ENCODE measurements at places on chromosomes 11 and 22. TPM values are rescaled to one million over a fixed set of nuclear protein-coding genes. Genes with fewer than 3 reads are reported as not detected.

- no peak for DNase-seq
Measured at GRCh38 chr22:18145676-18146388, 4.1 kb upstream of the USP18 start.

DNA sequence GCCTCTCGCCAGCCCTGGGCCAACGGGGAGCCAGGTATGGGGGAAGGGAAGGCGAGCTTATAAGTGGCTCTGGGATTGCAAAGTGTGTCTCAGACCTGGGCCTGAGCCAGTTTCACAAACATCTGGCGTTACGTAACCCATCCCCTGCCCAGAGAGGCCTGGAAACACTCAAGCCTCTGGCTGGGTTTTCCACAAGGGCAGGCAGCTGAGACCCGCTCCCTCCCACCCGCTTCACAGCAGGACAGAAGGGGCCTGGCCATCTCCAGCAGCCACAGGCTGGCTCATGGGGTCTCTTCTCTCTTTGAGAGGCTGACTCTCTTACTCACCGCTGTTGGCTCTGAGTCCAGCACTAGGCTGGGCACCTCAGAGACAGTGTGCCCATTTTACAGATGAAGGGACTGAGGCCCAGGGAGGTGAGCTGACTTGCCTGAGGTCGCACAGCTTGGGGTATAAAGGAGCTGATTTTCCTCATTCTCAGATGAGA lies 44.5 kb downstream of the TRIOBP start:
- peak; percentile 85 for DNase-seq

- DNase-seq, result peak; percentile 92
Measured at GRCh38 chr22:38927033-38927781, 30.2 kb upstream of the APOBEC3A start.

DNA sequence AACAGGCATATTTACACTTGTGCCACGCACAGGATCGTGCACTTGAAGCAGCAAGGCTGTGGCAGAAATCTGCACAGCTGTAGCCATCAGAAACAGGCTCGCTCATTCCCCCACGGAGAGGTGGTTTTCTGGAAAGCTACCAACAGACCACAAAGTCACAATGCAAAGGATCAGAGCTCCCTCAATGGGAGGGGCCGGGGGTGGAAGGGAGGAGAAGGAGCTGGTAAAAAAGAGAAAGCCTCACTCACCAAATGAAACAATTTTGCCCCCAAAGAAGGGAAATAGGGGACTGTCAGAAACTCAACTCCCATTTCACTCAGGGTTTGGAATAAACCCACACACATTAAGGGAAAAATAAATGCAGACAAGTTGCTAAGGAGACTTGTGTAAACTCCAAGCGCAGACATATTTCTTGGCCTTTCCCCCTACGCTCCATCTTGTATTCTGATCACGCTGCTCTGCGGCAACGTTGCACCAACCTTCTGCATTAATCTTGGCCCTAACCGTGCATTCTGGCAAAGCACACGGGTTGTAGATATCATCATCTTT lies 43.2 kb upstream of the BLID start:
- DNase-seq, result no peak

DNA sequence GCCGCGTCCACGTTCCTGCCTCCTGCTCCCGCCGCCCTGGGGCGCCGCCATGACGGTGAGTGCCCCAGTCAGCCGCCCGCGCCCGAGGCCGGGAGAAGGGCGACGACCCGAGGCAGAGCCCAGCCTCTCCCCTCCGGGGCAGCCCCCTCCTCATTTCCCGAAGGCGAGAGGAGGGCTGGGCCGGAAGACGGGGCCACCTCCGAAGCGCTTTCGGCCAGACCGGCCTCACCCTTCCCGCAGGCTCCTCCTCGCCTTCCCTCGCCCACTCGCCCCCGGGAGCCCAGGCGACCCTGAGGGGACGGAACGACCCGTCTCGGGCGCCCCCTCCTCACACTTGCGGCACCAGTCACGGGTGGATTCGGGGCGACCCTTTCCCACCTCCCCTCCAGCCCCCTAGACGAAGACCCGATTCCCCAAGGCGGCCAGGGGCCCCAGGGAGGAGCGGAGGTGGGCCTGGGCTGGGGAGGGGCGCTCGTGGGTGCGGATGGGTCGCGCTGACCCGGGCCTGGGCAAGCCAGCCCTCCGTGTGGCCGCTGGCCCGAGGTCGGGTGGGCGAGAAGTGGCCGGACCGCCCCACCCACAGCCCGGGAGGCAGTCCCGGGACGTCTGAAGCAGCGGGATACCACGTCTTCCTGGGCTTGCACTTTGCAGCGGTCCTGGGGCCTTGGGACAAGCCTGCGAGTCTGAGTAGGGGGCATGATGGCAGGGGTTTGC lies 49.7 kb downstream of the TRIOBP start:
- no peak for DNase-seq

- DNase-seq, result no peak
Measured at GRCh38 chr11:40287916-40288803, 1171.3 kb downstream of the LRRC4C start.

- DNase-seq, result no peak
Measured at GRCh38 chr11:118343981-118344515, at the start of gene CD3G. Gene CD3G, plus strand, starts transcription at chr11:118344344. Its CDS starts 80 bp downstream, at chr11:118344424.

GRCh38 chr22:43897751-43898261 lies 6.0 kb upstream of the PNPLA5 start:
- no peak for DNase-seq

GRCh38 chr11:126417091-126417862 lies 61.8 kb downstream of the ST3GAL4 start:
- no peak for DNase-seq

- no peak for DNase-seq
Measured at GRCh38 chr11:46332568-46333393, 14.5 kb upstream of the DGKZ start.

DNA sequence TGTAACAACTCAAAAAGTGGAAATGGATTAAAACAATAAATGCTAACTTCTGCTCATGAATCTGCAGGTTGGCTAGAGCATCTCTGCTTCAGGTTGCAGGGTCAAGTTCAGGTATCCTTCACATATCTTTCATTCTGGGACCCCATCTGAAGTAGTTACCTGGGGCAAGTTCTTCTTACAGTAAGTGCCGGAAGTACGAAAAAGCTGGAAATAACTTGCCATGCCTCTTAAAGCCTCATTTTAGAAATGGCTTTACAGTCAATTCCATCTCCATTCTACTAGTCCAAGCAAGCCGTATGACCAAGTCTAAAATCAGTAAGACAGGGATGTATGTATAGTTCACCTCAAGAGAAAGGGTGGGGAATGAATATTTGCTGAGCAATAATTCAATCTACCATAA lies 93.7 kb downstream of the FCHSD2 start:
- DNase-seq, result no peak

- no peak for DNase-seq
Measured at GRCh38 chr11:130379276-130379675, 49.1 kb downstream of the ADAMTS8 start.

DNA sequence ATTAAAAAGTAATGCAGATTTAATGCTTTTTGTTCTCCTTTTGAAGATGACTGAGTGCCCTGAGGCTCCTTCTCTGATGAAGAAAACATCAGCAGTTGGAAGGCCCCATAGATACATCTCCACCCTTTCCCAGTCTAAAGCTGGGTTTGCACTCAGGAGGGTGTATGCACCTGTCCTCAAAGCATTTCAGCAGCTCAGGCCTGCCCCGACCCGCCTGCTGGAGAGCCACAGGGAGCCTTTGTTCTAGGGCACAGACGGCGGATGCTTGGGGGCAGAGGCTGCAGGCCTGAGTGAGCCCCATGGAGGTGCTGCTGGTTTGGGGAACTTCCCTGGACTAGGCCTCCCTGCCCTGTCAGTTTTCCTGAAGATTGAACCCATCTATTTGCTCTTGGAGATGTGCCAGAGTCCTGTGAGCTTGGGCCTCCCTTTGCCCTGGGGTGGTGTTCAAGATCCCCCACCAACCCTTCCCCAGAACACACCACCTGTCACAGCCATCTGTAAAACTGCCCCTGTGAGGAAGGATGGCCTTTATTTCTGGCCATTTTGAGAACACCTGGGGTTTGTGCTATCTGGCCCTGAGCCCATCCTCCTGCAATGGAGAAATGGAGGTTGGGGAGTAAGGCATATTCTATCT lies 160.0 kb downstream of the NAV2 start:
- DNase-seq, result no peak

The NECTIN1 gene
- total RNA-seq, result 5.5 TPM

The RIMBP3C gene
- 0.32 TPM for total RNA-seq

The DMC1 gene
- 1.5 TPM for total RNA-seq

The GAL3ST1 gene
- total RNA-seq, result 1.2 TPM

The SHANK3 gene
- 62.9 TPM for total RNA-seq

The PDGFB gene
- total RNA-seq, result 6.7 TPM

The OR8G5 gene
- total RNA-seq, result not detected

The LMNTD2 gene
- total RNA-seq, result 1.9 TPM
